ENCODE measurements at places on chromosomes 1 and 21.
A peak's percentile ranks its signal among the peaks of the same experiment; 100 is the strongest.

DNA sequence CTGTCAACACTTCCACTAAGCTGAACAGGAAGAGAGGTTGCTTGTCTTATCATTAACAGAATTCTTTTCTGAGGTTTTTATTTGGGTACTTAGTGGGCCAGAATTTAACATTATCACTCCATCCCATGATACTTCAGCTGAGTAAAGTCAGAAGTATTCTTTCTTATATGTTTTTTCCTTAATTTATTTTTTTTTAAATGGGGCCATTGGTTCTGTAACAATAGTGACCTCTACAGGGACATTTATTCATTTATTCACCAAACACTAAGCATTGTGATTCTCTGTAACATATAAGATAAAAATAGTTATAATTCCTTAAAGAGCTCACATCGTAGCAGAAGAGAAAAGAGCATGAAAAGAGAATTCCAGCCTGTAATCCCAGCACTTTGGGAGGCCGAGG, 9.8 kb downstream of the GREM2 start:
- no peak for DNase-seq

GRCh38 chr1:16026723-16027484, 5.1 kb downstream of the CLCNKA start:
- DNase-seq, result peak; percentile 19

DNA sequence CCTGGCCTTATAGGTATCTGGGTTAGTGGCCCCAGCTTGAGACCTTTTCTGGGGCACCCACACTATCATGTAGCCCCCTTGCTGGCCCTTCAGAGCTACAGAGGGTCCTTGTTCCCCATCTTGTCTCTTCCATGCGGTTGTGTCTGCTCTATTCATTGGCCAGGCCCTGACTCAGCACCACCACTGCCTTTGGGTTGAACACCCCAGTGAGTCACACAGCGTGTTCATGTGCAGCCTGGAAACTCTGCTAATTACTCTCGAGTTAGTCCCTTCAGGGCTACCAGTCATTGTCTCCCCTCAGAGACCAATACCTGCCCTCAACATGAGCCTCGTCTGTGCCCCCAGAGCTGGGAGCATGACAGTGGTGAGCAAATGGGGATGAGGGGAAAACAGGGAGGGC, 28.2 kb upstream of the IKBKE start:
- DNase-seq, result no peak

- DNase-seq, result no peak
Observed at GRCh38 chr1:198833706-198834503, 195.1 kb downstream of the PTPRC start.

DNA sequence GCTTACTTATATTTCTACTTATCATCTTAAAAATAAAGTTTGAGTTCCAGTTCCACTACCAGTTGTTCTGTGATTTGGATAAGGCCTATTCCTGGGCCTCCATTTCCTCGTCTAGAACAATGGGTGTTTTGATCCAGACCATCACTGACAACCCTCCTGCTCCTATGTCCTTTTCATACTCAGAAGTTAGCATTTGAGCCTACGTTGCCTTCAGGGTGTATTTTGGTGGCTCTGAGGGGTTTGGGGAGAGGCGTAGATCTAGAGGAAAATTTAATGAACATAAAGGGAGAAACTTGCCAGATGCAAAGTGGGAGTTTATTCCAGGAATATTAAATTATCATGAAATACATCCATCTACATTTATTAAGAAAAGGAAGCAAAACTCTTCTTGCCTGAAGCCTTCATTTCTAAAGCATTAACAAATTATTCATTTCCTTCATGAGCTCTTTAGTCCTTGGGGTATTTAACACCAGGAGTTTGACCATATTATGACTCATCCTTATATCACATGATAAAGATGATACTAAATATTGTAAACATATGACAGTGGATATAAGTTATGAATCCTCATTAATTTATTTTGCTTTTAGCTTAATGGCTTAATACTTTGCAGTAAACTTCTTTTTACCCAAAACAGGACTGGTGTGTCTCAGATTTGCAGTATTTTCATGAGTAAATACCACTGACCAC, 47.2 kb upstream of the SYT14 start:
- DNase-seq, result no peak

- no peak for DNase-seq
Observed at GRCh38 chr1:62794053-62794452, 10.1 kb downstream of the ATG4C start.

DNA sequence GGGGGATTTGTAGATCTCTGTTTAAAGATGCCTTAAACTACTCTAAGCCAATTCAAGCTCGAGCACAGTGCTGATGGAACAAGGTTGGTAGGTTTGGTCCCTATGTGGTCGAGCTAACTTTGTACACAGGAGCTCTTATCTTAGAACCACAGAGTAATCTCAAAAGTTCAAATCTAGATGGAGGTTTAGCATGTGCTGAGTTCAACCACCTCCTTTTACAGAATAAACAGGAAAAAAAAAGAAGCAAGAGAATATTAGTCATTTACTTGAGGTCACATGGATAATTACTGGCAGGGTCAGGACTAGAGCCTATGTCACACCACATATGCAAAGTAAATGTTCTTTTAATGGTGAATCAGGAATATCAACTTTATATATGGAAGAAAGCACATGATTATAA, 86.2 kb downstream of the DTL start:
- DNase-seq, result peak; percentile 45

DNA sequence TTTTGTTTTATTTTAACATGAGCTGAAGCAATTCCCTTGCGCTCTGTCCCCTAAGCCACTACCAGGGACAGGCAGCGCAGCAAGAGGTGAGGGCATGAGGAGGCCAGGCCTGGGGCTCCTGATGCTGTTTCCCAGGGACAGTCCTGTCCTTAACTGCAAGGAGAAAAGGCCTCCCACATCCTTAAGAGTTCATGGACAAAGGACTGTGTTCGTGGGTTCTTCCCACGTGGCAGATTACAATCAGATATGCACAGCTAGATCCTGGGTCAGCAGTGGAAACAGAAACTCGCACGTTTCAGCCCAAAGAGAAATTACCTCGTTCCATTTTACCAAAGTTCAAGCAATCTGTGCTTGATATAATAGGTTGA, 85.8 kb downstream of the MIS18A start:
- no peak for DNase-seq

GRCh38 chr1:33928251-33928650, 64.4 kb downstream of the HMGB4 start:
- DNase-seq, result no peak

DNA sequence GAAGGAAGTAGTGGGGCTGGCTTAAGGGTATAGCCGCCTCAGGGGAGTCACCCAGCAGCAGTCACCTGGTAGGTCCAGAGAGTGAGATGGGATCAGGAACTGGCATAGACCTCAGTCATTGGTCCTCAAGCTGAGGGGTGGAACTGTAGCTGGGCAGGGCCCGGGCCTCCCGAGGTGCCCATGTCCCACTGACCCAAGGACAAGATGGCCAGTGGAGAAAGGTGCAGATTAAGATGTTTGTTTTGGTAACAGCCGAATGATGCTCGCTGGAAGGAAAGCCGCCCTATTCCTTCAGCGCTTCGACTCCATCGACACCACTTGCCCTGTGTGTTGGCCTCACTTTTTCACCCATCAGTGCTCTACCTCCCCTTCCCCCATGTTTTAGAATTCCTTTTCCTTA, 16.4 kb downstream of the COL9A2 start:
- DNase-seq, result no peak

- DNase-seq, result no peak
Observed at GRCh38 chr21:25911730-25912401, 177.1 kb downstream of the GABPA start.

DNA sequence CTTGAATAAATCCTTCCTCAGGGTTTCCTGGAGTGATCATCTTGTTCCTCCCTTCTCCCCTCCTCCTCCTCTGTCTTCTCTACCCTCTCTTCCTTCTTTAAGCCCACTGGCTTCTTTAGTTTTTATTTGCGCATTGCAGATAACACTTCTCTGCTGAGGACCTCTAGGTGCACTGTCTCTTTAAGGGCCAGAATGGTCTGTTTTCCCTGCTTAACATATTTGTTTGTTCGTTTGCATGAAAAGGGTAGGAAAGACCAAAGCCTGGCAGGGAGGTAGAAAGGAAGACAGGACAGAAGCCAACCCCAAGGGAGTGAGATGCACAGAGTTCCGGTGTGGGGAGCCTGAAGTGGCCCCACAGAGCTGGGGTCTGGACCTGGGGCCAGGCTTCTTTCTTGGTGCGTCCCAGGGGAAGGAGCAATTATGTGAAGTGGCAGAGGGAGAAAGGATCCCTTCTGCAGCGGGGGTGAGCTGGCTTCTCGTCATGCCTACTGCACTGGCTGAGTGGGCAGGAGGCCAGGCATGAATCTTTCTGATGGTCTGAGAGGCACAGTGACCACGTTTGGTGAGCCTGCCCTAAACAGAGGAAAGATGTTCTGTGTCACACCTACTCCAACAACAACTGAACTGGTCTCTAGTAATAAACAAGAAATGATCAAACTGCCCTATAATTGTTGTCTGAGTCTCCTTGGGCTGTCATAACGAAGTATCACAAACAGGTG, 232.7 kb downstream of the KCNJ6 start:
- DNase-seq, result no peak

DNA sequence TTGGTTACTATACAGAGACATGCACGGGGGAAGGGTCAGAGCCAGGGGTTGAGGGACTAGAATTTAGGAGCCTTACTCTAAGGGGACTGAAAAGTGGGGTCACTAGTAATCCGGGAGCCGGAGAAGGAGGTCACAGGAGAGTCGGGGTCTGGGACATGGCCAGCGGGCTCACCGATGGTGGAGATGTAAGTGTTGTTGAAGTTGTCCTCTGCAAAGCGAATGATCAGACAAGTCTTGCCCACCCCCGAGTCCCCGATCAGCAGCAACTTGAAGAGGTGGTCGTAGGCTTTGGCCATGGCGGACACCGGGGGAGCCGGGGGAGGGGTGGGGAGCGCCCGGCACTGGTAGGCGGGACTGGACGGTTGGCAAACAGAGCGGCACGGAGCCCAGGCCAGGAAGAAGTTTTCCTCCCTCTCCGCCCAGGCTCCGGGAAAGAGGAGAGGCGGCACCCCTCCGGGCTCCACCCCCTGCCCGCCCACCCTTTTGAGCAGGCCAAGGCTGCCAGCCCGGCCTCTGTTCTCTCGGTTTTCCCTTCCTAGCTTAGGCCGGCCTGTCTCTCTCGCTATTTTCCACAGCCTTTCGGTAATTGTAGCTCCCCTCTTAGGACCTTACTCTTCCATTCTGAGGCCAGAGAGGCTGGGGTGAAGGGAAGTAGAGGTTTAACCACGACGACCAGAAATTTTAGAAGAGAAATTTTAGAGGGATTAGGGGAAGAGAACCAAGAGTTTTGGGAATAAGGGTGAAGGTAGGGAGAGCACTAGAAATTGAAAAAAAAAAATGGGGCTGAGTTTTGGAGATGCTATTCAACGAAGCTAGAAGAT, at the start of gene RAB13:
TSS of gene RAB13 (minus strand) at position 399 of the 821 bp plus-strand sequence. CDS start at position 296, 103 bp downstream.
- peak; percentile 91 for DNase-seq

GRCh38 chr21:35929901-35930300, 130.4 kb downstream of the SETD4 start:
- no peak for DNase-seq

- DNase-seq, result no peak
Observed at GRCh38 chr1:164805399-164805798, 246.4 kb downstream of the PBX1 start.

GRCh38 chr1:44810101-44810761, 1.9 kb downstream of the BTBD19 start:
- DNase-seq, result peak; percentile 46

- no peak for DNase-seq
Observed at GRCh38 chr1:21634806-21635535, 34.2 kb downstream of the RAP1GAP start.

DNA sequence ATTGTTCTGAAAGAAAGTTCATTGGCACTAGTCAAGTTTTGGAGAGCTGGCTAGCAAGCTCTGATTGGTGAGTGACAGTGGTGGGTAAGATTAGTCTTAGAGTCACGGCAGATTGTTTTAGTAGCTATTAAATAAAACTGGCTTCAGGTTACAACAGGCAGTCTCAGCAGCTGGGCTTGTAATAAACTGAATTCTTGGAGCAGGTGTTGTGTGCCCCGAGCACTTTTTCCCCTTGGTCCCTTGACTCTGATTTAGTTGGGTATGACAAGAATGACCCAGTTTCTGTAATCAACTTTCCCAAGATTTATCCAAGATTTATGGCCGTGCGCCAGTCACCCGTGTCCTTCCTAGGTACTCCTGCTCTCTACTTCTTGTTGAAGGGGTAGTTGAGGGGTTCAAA, 40.2 kb downstream of the TBCE start:
- DNase-seq, result no peak

DNA sequence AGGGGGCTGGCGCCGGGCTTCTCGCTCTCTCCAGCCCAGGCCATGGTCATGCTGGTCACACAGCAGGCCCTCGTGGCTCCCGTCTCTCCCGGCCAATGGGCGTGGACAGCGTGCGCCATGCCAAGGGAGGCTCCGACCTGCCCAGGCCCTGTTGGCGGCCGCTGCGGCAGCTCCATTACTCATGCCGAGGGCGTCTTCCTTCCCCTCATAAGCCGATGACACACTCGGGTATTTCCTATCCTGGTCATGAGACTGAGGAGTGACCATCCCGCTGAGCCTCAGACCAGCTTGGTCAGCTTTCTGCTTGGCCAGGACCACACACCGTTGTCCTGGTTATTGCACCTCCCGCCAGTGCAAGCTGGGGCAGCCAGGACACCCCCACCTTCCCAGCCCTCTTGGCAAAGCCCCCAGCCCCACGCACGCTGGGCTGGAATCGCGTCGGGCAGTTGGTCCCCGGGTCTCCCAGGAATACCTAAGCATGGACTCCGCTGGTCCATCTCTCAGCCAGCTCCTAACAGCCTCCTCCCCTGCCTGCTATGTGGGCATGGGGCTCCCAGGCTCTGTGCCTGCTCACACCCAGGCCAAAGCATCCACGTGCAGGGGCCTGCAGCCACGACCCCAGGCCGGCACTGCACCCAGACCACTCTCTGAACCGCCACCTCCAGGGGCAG, 49.8 kb downstream of the ARHGEF16 start:
- peak; percentile 50 for DNase-seq

GRCh38 chr1:213871179-213871578, 116.6 kb upstream of the PROX1 start:
- DNase-seq, result no peak

- no peak for DNase-seq
Observed at GRCh38 chr21:28224191-28224726, 768.4 kb downstream of the LTN1 start.

DNA sequence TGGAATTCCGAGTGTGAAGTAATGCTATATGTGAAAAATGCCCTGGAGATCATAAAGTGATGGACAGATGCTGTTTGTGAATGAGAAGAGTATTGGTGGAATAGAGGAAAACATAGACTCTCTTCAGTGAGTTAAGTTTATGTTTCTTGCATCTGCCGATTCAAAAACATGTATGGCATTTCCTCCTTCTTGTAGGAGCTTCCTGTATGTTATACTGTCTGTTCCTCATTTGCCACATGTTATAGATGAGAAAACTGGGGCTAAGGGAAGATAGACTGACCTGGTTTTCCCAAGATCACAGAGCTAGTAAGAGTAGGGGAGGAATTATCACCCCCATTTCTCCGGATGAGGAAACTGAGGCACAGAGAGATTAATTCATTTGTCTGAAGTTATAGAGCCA, 41.1 kb upstream of the IL20 start:
- peak; percentile 49 for DNase-seq

GRCh38 chr1:67947114-67947513, 103.3 kb downstream of the DIRAS3 start:
- DNase-seq, result no peak

Data from suppressor macrophage treated with lipopolysaccharide for 4 hours (primary cell).